ENCODE measurements at places on chromosomes 3 and 15.

DNA sequence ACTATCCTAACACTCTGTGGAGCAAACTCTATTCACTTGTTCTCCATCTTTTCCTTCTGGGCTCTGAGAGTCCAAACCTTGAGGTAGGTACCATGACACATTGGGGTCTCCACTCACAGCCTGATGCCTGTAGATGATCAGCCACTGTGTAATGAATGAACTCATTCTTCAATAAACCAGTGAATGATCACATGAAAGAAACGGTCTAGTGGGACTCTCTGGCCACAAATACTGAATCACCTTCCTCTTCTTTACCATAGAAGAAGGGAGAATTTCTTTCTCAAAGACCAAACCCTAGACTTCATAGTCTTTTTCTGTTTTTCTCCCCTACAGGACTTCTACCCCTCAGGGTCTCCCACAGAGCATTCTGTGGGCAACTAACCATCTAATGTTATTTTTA is 20.5 kb upstream of the ABHD2 start:
- no peak for DNase-seq

GRCh38 chr3:5181469-5182141 is 5.9 kb upstream of the EDEM1 start:
- DNase-seq, result no peak

- DNase-seq, result no peak
Measured at GRCh38 chr3:195129644-195130492, 141.1 kb downstream of the XXYLT1 start.

DNA sequence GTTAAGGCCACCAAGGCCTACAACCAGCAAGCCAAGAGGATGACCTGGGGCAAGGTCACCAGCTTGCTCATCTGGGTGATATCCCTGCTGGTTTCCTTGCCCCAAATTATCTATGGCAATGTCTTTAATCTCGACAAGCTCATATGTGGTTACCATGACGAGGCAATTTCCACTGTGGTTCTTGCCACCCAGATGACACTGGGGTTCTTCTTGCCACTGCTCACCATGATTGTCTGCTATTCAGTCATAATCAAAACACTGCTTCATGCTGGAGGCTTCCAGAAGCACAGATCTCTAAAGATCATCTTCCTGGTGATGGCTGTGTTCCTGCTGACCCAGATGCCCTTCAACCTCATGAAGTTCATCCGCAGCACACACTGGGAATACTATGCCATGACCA is 3.6 kb downstream of the CXCR6 start:
- DNase-seq, result no peak

DNA sequence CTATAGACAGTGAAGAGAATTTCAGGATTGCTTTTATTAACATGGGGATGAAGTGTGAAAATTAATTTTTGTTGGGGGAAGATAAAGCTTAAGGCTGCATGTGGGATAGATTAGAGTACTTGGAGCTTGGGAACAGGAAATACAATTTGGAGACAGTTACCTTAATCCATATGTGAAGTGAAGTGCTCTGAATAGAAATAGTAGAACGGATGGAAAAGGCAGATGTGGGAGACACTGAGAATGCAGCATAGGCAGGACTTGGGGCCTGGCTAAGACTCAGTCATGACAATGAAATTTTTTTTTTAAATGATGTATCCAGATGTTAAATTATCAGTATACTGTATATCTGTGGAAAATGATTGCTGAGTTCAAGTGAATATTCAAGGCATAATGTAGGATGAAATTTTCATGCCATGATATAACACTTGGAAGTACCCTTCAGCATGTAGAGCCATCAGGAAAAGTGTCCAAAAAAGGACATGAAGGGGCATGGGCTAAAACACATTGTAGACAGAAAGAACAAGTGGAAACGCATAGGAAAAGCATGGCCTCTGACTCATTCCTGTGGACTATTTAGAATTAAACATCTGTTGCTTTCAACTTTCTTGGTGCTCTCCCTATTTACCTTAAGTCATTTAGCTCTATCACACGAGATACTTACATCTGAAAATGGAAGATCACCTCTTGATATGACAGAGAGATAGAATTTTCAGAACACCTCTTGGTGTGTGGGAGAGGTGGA is 134.8 kb downstream of the RBMS3 start:
- DNase-seq, result no peak

- no peak for DNase-seq
Measured at GRCh38 chr3:13114811-13115575, 41.8 kb upstream of the IQSEC1 start.

GRCh38 chr15:58159827-58160386 is 21.7 kb downstream of the AQP9 start:
- no peak for DNase-seq

DNA sequence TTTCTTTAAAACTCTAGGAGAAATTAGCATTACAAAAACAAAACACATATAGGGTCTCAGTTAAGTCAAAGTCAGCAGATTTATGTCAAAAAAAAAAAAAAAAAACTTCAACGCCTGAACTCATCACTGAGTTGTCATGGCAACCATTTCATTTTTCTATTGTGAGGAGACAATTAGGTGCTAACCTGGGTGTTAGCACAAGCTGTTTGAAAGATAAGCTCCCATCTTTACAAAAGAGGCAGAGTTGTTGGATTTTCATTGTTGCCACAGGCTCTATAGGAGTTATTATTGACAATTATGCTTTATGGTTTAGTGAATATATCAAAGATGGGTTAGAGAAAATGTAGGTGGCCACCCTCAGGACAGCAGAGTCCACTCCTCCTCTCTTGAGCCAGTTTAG is 806.9 kb downstream of the GRM7 start:
- no peak for DNase-seq

DNA sequence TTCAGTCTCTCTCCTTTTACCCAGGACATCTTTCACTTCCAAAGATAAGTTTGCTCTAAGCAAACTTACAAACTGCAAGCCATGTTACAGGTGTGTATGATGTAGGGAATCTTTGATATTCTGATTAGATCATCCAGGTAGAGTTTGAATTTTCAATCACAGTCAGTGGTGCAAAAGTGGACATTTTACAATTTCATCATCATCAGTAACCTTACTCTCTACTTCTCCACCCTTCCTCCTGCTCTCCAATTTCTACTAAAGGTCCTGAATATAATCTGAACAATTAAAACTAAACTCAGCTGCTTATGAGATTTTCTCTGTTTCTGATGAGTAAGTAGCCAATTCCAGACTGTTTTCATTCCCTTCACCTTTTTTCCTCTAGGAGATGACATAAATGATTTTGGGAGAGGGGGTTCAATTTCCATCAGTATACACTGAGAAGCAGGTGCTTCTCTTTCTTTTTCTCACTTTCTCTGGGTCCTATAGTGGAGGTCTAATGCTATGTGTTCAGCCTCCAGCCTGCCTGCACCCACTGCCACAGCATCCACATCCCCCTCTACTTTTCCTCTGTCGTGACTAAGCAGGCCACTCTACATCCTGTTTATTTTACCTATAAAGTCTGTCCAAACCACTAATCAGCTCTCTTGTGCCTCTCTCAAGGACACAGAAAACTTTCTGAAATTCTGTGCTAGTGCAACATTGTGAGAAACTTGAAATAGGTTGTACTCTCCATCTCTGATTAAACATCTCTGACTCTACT is 27.6 kb downstream of the SUCNR1 start:
- DNase-seq, result no peak

DNA sequence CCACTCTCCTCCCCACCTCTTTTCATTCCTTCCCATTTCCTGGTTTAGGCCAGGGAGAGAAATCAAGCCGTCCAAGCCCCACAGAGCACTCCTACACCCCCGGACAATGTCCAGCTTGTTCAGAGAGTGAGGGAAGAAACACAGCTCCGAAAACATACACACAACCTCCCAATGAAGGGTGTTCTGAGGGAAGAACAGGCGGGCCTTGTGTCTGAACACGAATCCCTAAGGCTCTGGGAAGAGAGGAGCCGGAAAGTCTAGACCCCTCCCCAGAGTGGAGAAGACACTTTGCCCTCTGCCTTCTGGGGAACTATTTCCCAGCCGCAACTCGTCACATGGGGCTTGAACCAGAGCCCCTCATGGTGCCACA is 30.5 kb downstream of the ACAN start:
- DNase-seq, result no peak

- no peak for DNase-seq
Measured at GRCh38 chr3:162082516-162082915, 585.9 kb downstream of the OTOL1 start.

- no peak for DNase-seq
Measured at GRCh38 chr15:89353991-89354390, 19.4 kb upstream of the POLG start.

GRCh38 chr15:39618063-39618823 is 37.4 kb downstream of the THBS1 start:
- no peak for DNase-seq
